HS-27A (cell line): ENCODE measurements at places on chromosomes 16 and 17.

GRCh38 chr17:3497101-3497500 lies 21.3 kb downstream of the ASPA start:
- DNase-seq: no peak

DNA sequence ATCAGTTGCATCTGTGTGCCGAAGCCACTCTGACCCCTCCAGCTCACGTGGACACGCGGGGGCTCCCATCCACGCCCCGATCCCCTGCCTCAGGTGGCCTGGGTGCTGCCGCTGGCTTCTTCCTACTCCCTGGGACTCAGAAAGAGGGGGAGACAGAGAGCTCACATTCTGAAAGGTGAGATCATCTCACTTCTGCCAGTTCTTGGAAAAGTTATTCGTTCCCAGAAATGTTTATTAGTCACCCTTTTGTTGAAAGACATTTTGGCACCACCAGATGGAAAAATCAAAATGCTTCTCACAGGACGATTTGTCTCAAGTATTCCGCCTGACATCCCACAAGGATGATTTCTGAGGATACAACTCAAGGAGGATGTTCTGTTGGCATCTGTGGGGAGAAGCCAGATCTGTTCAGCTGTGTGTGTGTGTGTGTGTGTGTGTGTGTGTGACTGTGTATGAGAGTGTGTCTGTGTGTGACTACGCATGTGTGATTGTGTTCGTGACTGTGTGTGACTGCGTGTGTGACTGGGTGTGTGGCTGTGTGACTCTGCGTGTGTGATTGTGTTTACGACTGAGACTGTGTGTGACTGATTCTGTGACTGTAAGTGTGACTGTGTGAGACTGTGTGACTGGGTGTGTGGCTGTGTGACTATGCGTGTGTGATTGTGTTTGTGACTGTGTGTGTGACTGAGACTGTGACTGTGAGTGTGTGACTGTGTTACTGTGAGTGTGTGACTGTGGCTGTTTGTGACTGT lies 207.3 kb downstream of the NTN1 start:
- no peak for DNase-seq

GRCh38 chr16:15778204-15778743 lies 78.6 kb downstream of the MYH11 start:
- DNase-seq: no peak

DNA sequence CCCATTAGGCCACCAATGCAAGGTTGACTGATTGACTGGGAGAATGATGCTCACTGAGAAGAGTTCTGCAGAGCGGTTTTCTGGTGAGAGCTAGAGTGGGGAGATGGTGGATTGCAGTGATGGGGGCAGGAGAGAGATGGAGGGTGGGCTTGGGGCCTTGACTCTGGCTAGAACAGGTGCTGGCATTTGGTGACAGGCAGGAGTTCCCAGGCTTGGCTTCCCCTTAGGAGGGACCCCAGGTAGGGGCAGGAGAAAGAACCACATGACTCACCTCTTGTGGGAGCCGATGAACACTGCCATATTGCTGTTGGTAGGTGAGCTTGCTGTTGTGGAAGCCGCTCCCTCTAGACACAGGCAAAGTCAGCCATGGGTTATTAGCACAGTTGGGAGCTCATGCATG lies 8.0 kb downstream of the CD300LB start:
- no peak for DNase-seq

GRCh38 chr16:25291580-25291979 lies 33.9 kb upstream of the ZKSCAN2 start:
- DNase-seq: no peak

GRCh38 chr17:56230660-56231059 lies 77.4 kb downstream of the ANKFN1 start:
- DNase-seq: no peak

DNA sequence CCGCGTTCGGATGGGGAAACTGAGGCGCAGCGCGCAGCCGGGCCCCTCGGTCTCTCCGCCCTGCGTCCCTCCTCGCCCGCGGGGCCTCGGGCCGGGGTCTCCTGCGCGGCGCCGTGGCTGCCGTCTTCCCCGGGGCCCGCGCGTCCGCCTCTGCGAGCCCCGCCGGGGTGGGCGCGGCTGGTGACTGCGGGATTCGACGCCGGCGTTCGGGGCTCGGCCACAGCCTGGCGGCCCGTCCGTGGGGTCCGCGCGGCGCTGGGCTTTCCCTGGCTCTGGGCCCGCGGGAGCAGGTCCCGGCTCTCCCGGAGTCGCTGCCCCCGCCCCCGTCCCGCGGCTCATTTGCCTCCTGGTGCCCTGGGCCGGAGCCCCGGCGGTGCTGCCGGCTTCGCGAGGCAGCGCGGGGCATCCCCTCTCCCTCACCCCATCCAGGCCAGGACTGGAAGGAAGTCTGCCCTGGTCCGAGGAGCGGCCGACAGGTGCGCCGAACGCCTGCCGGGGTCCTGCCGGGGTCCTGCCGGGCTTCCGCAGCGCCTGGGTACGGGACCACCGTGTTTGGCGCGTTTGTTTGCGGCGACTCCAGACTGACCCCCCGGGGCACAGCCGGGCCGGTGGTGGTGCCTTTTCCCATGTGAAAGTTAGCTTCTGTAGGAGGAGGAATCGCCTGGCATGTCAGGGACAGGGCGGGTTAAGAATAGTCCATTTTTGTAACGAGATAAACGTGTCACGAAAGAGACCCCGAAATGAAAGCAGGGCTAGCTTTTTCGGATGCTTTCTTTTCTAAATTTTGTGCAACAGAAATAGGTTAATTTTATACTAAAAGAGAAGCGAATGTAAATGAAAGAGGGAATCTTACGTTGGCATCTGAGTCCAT lies 671 bp downstream of the CHMP6 start:
- DNase-seq: no peak

- peak; percentile 36 for DNase-seq
Measured at GRCh38 chr17:71976011-71976649, 144.7 kb upstream of the SOX9 start.

- no peak for DNase-seq
Measured at GRCh38 chr17:41676058-41676419, 12.6 kb upstream of the EIF1 start.

GRCh38 chr16:58509256-58510096 lies 5.8 kb upstream of the SETD6 start:
- DNase-seq: no peak
